ENCODE measurements at places on chromosomes 4 and X. TPM values are rescaled to one million over a fixed set of nuclear protein-coding genes. Genes with fewer than 3 reads are reported as not detected.

DNA sequence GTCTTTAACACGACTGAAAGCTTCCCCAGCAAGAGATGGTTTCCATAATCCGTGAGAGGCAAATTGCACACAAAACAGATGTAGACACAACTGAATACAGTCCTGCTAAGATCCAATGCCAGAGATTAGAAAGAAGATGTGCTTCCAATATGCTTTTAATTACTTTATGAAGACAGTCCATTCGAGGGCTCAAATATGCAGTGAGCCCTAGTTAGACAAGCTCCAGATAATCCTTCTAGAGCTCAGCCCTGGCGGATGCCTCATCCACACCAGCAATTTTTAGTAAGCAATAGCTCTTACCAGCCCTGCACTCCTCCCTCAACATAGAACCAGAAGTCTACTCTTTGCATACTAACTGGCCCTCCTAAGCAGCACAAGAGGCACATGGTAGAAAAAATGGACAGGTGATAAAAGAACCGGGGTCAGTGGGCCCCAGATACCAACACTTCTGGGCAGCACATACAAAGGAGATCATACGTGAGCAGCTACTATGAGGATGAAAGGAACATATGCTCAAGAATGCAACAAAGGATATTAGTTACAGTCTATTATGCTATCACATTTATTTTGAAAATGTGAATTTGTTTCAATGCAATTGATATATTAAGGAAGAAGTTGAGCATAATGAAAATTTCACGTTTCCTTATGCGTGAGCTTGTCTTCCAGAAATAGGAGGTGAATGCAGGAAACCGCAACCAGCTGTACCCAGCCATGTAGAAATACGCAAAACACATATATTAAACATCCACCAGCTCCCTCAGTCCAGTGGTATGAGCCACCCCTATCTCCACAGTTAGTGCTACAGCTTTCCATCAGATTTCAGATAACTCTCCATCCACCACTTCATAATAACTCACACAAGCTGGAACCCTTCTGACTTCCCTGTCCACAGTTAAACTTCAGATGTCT is 34.3 kb downstream of the GPC4 start:
- H3K4me1 ChIP-seq: peaks cover 44% of the 10 kb centered on the region
- DNase-seq: no peak
- H3K27me3 ChIP-seq: no peaks in the 10 kb centered on the region
- no peak overlapping the region for H3K4me3 ChIP-seq
- H3K27ac ChIP-seq: no peak overlapping the region
- H3K36me3 ChIP-seq: no peaks in the 10 kb centered on the region

DNA sequence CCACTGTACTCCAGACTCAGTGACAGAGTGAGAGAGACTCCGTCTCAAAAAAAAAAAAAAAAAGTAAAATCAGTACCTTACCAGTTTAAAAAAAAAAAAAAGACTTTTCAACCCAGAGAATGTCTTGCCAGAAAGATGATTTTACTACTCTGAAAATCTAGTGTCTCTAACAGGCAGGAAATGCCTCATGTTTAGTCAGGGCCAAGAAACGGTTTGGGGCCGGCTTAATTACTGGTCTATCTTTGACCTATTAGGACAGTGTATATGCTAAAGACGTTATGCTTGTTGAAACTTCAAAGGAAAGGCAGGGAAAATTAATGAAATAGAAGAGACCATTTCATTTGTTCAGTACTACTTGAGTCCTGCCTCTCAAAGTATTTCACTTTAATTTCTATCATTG is 9.9 kb downstream of the BEND4 start:
- no peak for DNase-seq
- H3K27me3 ChIP-seq: no peaks in the 10 kb centered on the region
- no peak overlapping the region for H3K4me3 ChIP-seq
- H3K36me3 ChIP-seq: no peaks in the 10 kb centered on the region

GRCh38 chr4:16464651-16465050 is 238.4 kb upstream of the TAPT1 start:
- DNase-seq: no peak
- H3K4me3 ChIP-seq: no peak overlapping the region
- H3K4me1 ChIP-seq: no peaks in the 10 kb centered on the region
- no peak overlapping the region for H3K27ac ChIP-seq
- H3K27me3 ChIP-seq: no peaks in the 10 kb centered on the region

- H3K36me3 ChIP-seq: no peaks in the 10 kb centered on the region
- no peak overlapping the region for H3K4me3 ChIP-seq
- H3K27ac ChIP-seq: no peak overlapping the region
- H3K4me1 ChIP-seq: no peaks in the 10 kb centered on the region
Observed at GRCh38 chr4:113840861-113841260, 79.3 kb upstream of the CAMK2D start.

DNA sequence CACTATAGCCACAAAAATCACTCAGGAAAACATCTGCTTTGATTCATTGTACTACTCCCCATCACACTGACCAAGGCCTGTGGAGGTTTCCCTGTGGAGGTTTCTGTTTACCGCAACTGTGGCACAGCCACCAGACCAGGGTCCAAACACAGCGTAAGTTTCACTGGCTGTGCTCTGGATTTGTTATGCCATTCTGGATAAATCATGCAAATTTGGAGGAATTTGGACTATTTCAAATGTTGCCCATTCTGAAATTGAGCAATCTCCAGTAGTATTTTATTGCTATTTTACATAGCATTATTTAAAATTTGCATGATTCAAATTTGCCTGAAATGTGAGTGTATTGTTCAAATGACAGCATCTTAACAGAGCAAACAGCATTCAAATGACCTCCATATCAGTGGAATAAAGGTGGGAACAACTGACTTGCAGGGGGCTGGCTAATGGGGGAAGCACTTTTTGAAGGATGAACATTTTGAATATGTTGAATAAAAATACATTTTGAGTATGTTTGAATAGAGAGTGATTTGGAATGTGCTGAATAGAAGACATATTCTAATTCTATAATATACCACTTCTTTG is 66.1 kb upstream of the ACSL1 start:
- H3K27ac ChIP-seq: no peak overlapping the region
- H3K4me1 ChIP-seq: no peaks in the 10 kb centered on the region
- no peak for DNase-seq
- H3K36me3 ChIP-seq: no peaks in the 10 kb centered on the region
- no peak overlapping the region for H3K4me3 ChIP-seq

- no peak overlapping the region for H3K27ac ChIP-seq
- H3K4me1 ChIP-seq: no peaks in the 10 kb centered on the region
- no peaks in the 10 kb centered on the region for H3K27me3 ChIP-seq
- DNase-seq: no peak
- H3K4me3 ChIP-seq: no peak overlapping the region
- no peaks in the 10 kb centered on the region for H3K36me3 ChIP-seq
Observed at GRCh38 chrX:31436424-31436823, 364.6 kb upstream of the FTHL17 start.

DNA sequence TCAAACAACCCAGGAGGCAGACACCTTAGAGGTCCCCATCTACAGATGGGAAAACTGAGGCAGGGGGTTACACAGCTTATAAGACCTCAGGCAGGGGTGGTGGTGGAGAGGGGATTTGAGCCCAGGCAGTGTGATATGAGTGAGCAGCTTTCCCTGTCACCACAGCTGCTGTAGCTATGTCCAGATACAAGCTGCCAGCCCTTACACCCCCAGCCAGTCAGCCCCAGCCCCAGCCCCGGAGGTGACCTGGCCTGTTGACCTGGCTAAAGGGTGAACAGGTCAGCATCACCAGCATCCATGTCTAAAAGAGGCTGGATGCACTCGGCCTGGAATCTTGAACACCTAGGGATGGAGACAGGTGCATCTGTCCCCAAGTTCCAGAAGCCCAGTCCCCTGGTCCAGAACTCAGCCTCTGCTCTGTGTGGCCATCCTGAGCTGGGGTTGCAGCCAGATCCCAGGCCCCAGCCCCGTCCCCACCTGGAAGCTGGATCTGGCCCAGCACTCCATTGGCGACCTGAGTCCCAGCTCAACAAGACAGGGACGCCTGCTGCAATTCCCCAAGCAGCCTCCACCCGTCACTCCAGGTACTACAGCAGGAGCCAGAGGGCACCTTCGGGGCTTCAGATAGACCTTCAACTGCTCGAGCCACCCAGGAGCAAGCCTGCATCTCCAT is 89.5 kb downstream of the JAKMIP1 start:
- peak; percentile 54 for DNase-seq
- no peak overlapping the region for H3K4me3 ChIP-seq
- no peaks in the 10 kb centered on the region for H3K27me3 ChIP-seq
- no peaks in the 10 kb centered on the region for H3K36me3 ChIP-seq
- no peak overlapping the region for H3K27ac ChIP-seq

GRCh38 chr4:16027626-16028025 is 56.2 kb downstream of the PROM1 start:
- H3K4me3 ChIP-seq: no peak overlapping the region
- no peaks in the 10 kb centered on the region for H3K4me1 ChIP-seq
- DNase-seq: no peak

GRCh38 chrX:129686422-129686948 is 31.7 kb upstream of the APLN start:
- no peaks in the 10 kb centered on the region for H3K36me3 ChIP-seq
- no peak for DNase-seq
- H3K4me3 ChIP-seq: no peak overlapping the region
- H3K27me3 ChIP-seq: no peaks in the 10 kb centered on the region

- H3K4me1 ChIP-seq: no peaks in the 10 kb centered on the region
- no peaks in the 10 kb centered on the region for H3K27me3 ChIP-seq
- H3K4me3 ChIP-seq: no peak overlapping the region
- H3K36me3 ChIP-seq: peaks cover 4% of the 10 kb centered on the region
- H3K27ac ChIP-seq: no peak overlapping the region
- DNase-seq: no peak
Observed at GRCh38 chr4:173319696-173320095, 14.5 kb downstream of the HMGB2 start.

GRCh38 chr4:114108869-114109268 is 129.4 kb upstream of the ARSJ start:
- no peak overlapping the region for H3K27ac ChIP-seq
- no peak overlapping the region for H3K4me3 ChIP-seq
- no peaks in the 10 kb centered on the region for H3K27me3 ChIP-seq

DNA sequence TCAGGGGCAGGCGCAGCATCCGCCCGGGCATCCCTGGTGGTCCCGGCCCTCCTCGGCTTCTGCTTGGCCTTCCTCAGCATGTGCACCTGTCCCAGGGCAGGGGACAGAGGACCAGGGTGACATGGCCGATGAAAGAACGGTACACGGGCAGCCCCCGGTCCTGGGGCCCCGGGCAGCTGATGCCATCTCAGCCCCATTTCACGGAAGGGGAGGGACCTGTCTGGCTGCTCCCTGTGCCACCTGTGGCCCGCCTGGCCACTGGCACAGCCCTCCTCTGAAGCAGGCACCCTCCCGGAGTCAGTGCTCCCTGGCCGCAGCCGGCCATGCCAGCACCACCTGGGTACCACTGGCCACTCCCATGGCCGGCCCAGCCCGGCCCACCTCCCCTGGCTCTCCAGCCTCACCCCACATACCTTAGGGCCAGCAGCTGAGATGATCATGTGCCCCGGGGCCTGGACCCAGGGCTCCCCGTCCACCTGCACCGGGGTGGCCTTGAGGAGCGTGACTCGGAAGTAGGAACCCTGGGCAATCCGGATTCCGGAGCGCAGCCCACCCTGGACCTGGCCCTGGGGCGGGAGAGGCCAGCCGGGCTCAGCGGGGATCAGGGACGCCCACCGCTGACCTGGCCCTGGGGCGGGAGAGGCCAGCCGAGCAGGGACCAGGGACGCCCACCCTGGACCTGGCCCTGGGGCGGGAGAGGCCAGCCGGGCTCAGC is 12.6 kb downstream of the DGKQ start:
- H3K27ac ChIP-seq: no peak overlapping the region
- H3K4me3 ChIP-seq: no peak overlapping the region
- no peaks in the 10 kb centered on the region for H3K4me1 ChIP-seq
- H3K27me3 ChIP-seq: no peaks in the 10 kb centered on the region

DNA sequence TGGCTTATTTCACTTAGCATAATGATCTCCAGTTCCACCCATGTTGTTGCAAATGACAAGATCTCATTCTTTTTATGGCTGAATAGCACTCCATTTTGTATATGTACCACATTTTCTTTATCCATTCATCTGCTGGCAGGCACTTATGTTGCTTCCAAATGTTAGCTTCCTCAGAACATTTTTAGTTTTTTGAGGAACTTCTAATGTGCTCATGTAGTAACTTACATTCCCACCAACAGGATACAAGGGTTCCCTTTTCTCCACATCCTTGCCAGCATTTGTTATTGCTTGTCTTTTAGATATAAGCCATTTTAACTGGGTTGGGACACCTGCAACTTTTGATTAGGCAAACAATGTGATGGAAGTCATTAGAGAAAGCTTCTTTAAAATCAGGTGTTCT is 454.2 kb downstream of the NLGN4X start:
- H3K27me3 ChIP-seq: no peaks in the 10 kb centered on the region
- H3K36me3 ChIP-seq: no peaks in the 10 kb centered on the region
- H3K27ac ChIP-seq: no peak overlapping the region
- no peak overlapping the region for H3K4me3 ChIP-seq

DNA sequence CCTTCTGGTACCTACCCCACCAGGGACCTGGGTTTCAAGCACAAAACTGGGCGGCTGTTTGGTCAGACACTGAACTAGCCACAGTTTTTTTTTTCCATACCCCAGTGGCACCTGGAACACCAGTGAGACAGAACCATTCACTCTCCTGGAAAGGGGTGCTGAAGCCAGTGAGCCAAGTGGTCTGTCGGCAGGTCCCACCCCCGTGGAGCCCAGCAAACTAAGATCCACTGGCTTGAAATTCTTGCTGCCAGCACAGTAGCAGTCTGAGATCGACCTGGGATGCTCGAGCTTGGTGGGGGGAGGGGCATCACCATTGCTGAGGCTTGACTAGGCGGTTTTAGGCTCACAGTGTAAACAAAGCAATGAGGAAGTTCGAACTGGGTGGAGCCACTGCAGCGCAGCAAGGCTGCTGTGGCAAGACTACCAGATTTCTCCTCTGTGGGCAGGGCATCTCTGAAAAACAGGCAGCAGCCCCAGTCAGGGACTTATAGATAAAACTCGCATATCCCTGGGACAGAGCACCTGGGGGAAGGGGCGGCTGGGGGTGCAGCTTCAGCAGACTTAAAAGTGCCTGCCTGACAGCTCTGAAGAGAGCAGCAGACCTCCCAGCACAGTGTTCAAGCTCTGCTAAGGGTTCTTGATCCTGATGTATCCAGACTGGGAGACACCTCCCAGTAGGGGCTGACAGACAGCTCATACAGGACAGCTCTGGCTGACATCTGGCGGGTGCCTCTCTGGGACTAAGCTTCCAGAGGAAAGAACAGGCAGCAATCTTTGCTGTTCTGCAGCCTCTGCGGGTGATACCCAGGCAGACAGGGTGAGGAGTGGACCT is 223.0 kb downstream of the COX18 start:
- no peaks in the 10 kb centered on the region for H3K4me1 ChIP-seq
- H3K4me3 ChIP-seq: no peak overlapping the region
- H3K36me3 ChIP-seq: no peaks in the 10 kb centered on the region
- no peak overlapping the region for H3K27ac ChIP-seq
- H3K27me3 ChIP-seq: no peaks in the 10 kb centered on the region

The UBA6 gene
- 22.8 TPM for total RNA-seq

The KIT gene
- 31.0 TPM for total RNA-seq

The CLTRN gene
- not detected for total RNA-seq

The USP26 gene
- total RNA-seq: not detected

The ADGRG4 gene
- not detected for total RNA-seq

The GIMD1 gene
- total RNA-seq: not detected

The GPC4 gene
- total RNA-seq: 26.9 TPM

The SPANXB1 gene
- not detected for total RNA-seq
